ENCODE measurements at places on chromosomes 5 and 9. TPM values are rescaled to one million over a fixed set of nuclear protein-coding genes. Genes with fewer than 3 reads are reported as not detected.

GRCh38 chr5:144219869-144220268 is 49.2 kb downstream of the KCTD16 start:
- no peaks in the 10 kb centered on the region for H3K4me1 ChIP-seq
- H3K27ac ChIP-seq: no peak overlapping the region
- H3K4me3 ChIP-seq: no peak overlapping the region
- H3K27me3 ChIP-seq: no peaks in the 10 kb centered on the region
- no peaks in the 10 kb centered on the region for H3K36me3 ChIP-seq
- DNase-seq: no peak

GRCh38 chr5:148561801-148562311 is 92.5 kb downstream of the HTR4 start:
- no peak for DNase-seq
- no peaks in the 10 kb centered on the region for H3K27me3 ChIP-seq
- H3K27ac ChIP-seq: no peak overlapping the region
- H3K4me1 ChIP-seq: no peaks in the 10 kb centered on the region

Gene GAS1
- 9.1 TPM for total RNA-seq

GRCh38 chr5:80105698-80106439 is 70.7 kb downstream of the THBS4 start:
- peak overlapping the region; percentile 93 for H3K27ac ChIP-seq
- no peaks in the 10 kb centered on the region for H3K36me3 ChIP-seq

Gene TRPM3
- total RNA-seq: 4.6 TPM

DNA sequence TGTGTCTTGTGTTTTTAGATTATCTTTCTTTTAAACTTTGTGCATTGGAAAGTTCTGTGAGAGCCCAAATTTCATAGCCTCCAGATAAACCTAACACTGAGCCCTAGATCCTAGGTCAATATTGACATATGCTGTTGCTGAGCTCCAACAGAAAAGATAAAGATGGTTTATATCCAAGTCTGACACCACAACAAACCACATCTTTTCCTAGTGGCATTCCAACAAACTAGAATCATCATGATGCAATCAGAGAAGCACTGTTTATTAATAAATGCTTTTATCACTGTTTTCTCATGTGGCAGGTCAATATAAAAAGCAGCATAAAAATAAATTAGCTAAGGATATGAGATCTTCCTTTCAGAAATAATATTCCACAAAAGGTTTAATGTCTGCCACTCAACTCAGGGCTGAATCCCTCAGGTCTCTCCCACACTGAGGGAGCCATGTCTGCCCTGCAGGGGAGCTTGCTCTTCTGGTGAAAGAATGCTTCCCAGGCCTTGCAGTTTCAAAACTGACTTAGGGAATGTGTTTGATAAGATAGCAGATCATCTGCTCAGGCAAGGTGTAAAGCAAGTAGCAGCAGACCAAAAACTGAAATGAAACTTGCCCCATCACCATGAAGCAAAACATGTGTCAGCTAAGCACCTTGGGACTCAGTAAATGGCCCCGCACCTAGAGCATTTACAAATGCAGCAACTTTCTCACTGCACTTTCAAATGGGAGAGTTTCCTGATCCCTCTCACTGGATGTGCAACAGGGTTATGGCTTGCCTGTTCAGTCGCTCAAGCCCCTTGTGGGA is 493.0 kb downstream of the AGTPBP1 start:
- no peaks in the 10 kb centered on the region for H3K4me1 ChIP-seq
- no peak overlapping the region for H3K27ac ChIP-seq
- no peaks in the 10 kb centered on the region for H3K36me3 ChIP-seq
- no peaks in the 10 kb centered on the region for H3K27me3 ChIP-seq
- H3K4me3 ChIP-seq: no peak overlapping the region

Gene TNC
- 31.5 TPM for total RNA-seq

DNA sequence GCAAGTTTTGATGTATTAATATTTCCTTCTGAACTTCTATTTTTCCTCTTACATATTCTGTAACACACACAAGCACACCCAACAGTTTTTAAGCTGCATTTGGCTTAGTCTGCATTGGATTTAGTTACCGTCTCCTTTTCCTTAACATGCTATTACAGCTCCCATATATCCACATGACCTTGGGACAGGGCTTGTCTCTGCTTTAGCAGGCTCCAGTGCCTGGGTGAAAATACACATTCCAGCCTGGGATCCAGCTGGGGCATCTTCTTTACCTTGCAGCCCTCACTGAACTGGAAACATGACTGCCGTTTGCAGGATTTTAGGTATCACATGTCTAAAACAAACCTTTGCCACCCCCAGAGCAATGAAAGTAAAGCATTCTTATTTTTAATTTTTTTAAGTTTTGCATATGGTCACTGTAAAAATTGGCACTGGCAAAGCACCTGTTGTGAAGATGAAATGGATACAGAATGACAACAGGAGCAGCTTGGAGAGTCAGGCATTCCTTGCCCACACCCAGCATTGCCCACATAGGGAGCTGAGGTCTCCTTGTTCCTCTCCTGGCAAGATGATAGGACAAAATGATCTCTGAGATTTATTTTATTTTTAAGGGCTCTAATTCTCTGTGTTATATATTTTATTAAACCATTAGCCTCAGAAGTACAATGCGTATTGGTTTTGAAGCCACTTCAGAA is 4.0 kb downstream of the GADD45G start:
- H3K36me3 ChIP-seq: no peaks in the 10 kb centered on the region
- peaks cover 26% of the 10 kb centered on the region for H3K27me3 ChIP-seq
- H3K27ac ChIP-seq: no peak overlapping the region
- H3K4me1 ChIP-seq: peaks cover 24% of the 10 kb centered on the region
- H3K4me3 ChIP-seq: no peak overlapping the region

DNA sequence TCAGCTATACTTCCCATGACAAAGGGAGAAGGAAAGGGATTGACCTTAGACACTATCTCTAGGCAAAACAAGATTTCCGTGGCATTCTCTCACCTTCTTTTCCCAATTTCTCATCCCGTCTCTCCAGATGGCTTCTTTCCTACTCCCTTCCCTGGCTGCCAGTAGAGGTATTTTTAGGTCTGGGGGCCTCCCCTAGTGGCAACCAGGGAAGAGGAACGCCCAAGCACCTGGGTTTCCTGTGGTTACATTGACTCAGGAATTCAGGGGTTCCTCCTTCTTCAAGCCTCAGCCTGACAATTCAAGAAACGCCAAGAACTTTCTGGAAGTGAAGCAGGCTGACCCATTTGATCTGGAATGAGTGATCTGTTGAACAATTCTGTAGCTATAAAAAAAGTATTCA is 111.5 kb upstream of the OSMR start:
- no peaks in the 10 kb centered on the region for H3K27me3 ChIP-seq
- no peak for DNase-seq
- H3K4me3 ChIP-seq: no peak overlapping the region
- H3K4me1 ChIP-seq: no peaks in the 10 kb centered on the region
- H3K27ac ChIP-seq: no peak overlapping the region

Gene FOXI1
- total RNA-seq: 0.14 TPM

DNA sequence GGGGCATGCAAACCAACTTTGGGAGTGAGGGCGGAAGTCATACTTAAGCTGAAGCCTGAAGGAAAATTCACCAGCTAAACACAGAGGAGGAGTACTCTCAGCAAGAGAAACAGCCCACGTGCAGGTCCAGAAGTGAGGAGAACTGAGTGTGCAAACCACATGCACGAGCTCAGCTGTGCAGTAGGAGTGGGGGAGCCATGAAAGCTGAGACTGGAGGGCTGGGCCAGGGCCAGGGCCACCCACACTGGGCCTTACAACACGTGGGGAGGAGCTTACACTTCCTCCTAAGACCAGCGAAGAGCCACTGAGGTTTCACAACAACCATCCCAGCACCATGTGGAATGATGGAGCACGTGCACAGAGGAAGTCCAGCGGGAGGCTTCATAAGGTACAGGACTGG is 9.3 kb upstream of the WWC1 start:
- H3K4me1 ChIP-seq: no peaks in the 10 kb centered on the region
- no peaks in the 10 kb centered on the region for H3K36me3 ChIP-seq
- H3K27me3 ChIP-seq: no peaks in the 10 kb centered on the region
- H3K27ac ChIP-seq: no peak overlapping the region

DNA sequence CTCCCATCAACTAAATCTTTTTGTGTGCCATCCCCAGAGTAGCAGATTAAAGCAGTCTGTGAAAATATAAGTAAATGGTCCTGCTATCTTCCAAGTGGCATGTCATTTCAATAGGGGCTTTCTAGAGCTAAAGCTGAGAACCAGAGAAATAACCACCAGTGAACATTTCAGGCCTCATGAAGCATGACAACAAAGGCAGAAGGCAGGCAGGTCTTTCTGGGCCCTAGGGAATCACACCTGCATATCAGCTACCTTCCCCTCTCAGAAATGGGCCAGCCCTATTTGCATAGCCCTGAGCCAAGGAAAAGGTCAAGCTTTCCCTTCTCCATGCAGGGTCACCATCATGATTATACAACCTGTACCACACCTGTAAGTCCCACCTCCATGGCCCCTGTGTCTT is 205.3 kb downstream of the DEPDC1B start:
- no peak overlapping the region for H3K4me3 ChIP-seq
- no peaks in the 10 kb centered on the region for H3K27me3 ChIP-seq
- H3K36me3 ChIP-seq: no peaks in the 10 kb centered on the region
- H3K27ac ChIP-seq: no peak overlapping the region
- H3K4me1 ChIP-seq: no peaks in the 10 kb centered on the region

Gene PTGES
- total RNA-seq: 11.1 TPM

DNA sequence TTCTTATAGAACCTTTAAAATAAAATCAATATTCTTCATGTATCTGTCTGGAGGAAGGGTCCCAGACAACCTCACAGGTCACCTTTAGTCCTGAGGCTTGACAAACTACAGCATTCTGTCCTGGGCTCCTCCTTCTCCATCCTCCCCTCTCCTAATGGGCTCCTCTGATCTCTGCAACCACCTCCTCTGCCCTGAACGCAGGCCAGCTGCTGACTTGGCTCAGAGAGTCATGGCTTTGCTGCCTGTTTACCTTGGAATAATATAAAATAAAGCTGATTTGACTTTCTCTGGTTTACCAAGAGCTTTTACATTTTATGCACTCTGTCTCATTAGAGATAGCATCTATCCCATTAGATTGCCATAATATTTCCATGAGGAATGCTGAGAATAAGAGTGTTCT is 159.4 kb downstream of the SEMA6A start:
- no peaks in the 10 kb centered on the region for H3K27me3 ChIP-seq
- no peaks in the 10 kb centered on the region for H3K4me1 ChIP-seq
- no peaks in the 10 kb centered on the region for H3K36me3 ChIP-seq
- no peak overlapping the region for H3K27ac ChIP-seq
- DNase-seq: no peak

Gene TENT4A
- total RNA-seq: 8.4 TPM

- no peak for DNase-seq
- H3K4me1 ChIP-seq: no peaks in the 10 kb centered on the region
- H3K4me3 ChIP-seq: no peak overlapping the region
Measured at GRCh38 chr5:116757326-116757725, 182.7 kb upstream of the SEMA6A start.

- H3K27ac ChIP-seq: no peak overlapping the region
- H3K27me3 ChIP-seq: no peaks in the 10 kb centered on the region
- DNase-seq: no peak
- no peaks in the 10 kb centered on the region for H3K36me3 ChIP-seq
- no peaks in the 10 kb centered on the region for H3K4me1 ChIP-seq
- no peak overlapping the region for H3K4me3 ChIP-seq
Measured at GRCh38 chr5:174246743-174247142, 201.2 kb downstream of the NSG2 start.

Gene CARTPT
- 0.24 TPM for total RNA-seq

DNA sequence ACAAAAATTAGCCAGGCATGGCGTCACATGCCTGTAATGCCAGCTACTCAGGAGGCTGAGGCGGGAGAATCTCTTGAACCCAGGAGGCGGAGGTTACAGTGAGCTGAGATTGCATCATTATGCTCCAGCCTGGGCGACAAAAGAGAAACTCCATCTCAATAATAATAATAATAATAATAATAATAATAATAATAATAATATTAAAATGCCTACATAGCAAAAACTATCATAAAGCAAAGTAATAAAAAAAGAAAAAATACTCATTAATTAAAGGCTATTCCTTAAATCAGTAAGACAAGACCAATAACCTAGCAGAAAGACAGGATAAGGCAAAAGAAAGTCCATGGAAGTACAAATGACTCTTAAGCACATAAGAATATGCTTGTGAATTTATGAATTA is 50.0 kb downstream of the MRPS27 start:
- no peak for DNase-seq
- H3K27me3 ChIP-seq: no peaks in the 10 kb centered on the region
- no peak overlapping the region for H3K4me3 ChIP-seq
- peaks cover 8% of the 10 kb centered on the region for H3K36me3 ChIP-seq
- no peak overlapping the region for H3K27ac ChIP-seq

DNA sequence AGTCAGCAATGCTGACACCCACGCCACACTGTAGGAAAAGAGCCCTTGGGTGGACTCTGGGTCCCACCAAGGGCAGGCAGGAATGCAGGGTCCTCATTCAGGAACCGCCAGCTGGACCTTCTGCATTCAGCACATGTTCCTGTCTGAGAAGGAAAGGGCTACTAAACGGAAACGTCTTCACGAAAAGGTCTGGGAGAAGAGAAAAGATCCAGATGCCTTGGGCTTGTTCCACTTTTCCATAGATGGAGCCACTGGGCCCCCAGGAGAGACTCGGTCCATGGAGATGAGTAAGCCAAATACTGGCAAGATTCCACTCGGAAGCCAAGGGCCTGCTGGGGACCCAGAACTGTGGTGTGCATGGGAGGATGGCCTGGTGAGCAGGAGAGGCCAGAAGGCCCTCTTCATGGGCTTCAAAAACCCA is 38.4 kb downstream of the LHFPL2 start:
- H3K4me3 ChIP-seq: no peak overlapping the region
- DNase-seq: no peak
- no peaks in the 10 kb centered on the region for H3K36me3 ChIP-seq
- H3K27ac ChIP-seq: no peak overlapping the region
- H3K27me3 ChIP-seq: no peaks in the 10 kb centered on the region

DNA sequence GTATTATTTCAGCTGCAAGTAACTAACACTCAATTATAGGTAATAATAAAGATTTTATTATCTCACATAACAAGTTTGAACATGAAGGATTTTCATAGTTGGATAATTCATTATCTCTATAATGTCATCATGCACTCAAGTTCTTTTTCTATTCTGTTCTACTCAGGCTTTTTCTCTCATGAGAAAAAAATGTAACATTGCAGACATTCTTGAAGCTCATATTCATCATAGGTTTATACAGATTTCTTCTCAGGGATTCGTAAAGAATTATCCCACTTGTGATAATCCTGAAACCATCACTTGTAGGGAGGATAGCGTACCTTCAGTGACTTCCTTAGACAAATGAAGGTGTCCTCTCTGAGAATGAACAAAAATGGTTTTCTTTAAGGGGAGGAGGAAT is 150.3 kb downstream of the XRCC4 start:
- no peak for DNase-seq
- no peaks in the 10 kb centered on the region for H3K4me1 ChIP-seq
- no peak overlapping the region for H3K27ac ChIP-seq
- no peak overlapping the region for H3K4me3 ChIP-seq
- no peaks in the 10 kb centered on the region for H3K27me3 ChIP-seq
- H3K36me3 ChIP-seq: no peaks in the 10 kb centered on the region

Gene SPATA31A3
- not detected for total RNA-seq

- H3K4me1 ChIP-seq: no peaks in the 10 kb centered on the region
- no peaks in the 10 kb centered on the region for H3K27me3 ChIP-seq
Measured at GRCh38 chr9:90032296-90033027, 427.6 kb downstream of the GADD45G start.

Gene PKD2L2
- not detected for total RNA-seq

Gene RANBP3L
- 0.14 TPM for total RNA-seq

Gene C9orf50
- total RNA-seq: 0.05 TPM

- H3K4me3 ChIP-seq: no peak overlapping the region
- H3K4me1 ChIP-seq: peaks cover 67% of the 10 kb centered on the region
- H3K27ac ChIP-seq: peak overlapping the region; percentile 56
- DNase-seq: no peak
- H3K36me3 ChIP-seq: no peaks in the 10 kb centered on the region
Measured at GRCh38 chr9:7977586-7977985, 178.0 kb upstream of the DMAC1 start.
